ENCODE measurements at places on chromosomes 6 and 20.

DNA sequence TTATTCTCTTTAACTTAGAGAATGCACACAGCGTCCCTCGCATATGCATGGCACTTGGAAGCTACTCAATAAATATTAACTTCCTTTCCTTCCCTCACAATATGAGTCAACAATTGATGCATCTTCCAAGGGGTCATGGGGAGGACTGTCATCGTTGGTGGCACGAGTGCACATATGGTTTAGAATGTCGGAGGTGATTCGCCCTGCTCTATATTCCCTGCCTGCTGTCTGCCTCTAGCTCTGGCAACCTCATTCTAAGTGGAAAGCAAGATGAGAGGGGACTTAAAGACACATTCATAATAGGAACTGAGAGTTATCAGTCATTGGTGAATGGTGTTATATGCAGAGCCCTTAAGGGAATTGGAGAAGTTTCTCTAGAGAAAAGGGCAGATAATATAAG is 44.6 kb downstream of the MAK start:
- DNase-seq, result no peak

DNA sequence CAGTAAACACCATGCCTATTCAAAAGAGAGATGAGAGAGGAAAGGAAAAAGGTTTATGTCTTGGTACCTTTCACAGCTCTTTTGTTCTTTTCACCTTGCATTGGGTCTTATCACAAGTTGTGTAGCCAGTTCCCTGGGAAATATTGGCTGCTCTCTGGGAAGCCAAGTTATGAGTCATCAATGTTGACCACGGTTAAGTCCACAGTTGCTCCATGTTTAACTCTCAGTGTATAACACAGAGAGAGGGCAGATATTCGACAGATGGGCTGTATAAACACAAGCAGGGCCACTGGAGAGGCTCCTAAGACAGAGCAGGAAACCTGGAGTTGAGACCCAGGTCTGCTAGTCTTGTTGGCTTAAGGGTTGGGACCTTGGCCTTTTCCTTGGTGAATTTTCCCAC is 718.6 kb downstream of the QKI start:
- DNase-seq, result peak; percentile 24

DNA sequence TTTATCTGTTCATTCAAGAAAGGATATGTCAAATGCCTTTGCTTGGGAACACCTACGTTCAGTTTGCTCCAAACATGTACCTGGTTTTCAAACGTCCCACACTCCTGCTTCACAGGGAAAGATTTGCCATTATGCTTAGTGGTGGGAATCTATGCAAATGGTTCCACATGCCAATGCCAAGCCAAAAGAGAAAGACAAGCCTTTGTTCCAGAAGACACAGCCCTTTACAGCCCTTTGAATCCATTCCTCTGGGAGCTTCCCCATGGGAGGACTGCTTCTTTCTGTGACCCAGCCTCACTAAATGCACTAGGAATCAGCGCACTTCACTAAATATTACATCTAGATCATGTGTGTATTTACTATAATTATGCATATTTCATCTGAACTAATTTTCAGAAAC is 619.5 kb downstream of the PRKN start:
- DNase-seq, result no peak

- no peak for DNase-seq
These were observed 39.0 kb downstream of the PYGB start for GRCh38 chr20:25286917-25287316.

GRCh38 chr20:25022680-25023079 is 30.1 kb upstream of the APMAP start:
- DNase-seq, result no peak

GRCh38 chr6:16671302-16672289 is 89.7 kb downstream of the ATXN1 start:
- no peak for DNase-seq

GRCh38 chr6:1227935-1228753 is 83.8 kb upstream of the FOXQ1 start:
- DNase-seq, result no peak

GRCh38 chr6:106849120-106849519 is 125.4 kb downstream of the CD24 start:
- DNase-seq, result no peak

DNA sequence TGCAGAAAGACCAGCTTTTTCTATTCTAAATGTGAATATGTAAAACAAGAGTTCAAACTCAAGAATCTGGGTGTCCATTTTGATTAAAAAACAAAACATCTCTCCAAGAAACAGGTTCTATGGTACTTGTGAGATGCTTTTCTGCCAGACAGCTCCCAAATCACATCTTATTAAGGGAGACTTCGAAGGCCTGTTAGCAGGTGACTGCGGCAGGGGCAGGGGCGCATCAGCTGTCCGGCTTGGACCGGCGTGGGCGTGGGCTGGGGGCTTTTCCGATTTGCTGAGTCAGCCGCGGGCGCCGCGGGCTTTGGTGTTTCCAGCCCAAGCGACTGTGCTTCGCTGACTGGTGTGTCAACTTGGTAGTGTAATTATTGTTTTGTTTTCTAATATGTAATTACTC is 32.6 kb downstream of the TFAP2A start:
- no peak for DNase-seq

- no peak for DNase-seq
These were observed 221.4 kb downstream of the CDKAL1 start for GRCh38 chr6:20755631-20756030.

- no peak for DNase-seq
These were observed 126.5 kb downstream of the REV3L start for GRCh38 chr6:111356551-111356950.

- no peak for DNase-seq
These were observed 343.5 kb downstream of the TAF4 start for GRCh38 chr20:61722146-61722678.

- DNase-seq, result no peak
These were observed 55.6 kb downstream of the UTRN start for GRCh38 chr6:144340541-144341371.

- DNase-seq, result no peak
These were observed 357.3 kb downstream of the FOXA2 start for GRCh38 chr20:22226849-22227700.

- DNase-seq, result no peak
These were observed 117.8 kb upstream of the SUPT3H start for GRCh38 chr6:45495429-45496084.

DNA sequence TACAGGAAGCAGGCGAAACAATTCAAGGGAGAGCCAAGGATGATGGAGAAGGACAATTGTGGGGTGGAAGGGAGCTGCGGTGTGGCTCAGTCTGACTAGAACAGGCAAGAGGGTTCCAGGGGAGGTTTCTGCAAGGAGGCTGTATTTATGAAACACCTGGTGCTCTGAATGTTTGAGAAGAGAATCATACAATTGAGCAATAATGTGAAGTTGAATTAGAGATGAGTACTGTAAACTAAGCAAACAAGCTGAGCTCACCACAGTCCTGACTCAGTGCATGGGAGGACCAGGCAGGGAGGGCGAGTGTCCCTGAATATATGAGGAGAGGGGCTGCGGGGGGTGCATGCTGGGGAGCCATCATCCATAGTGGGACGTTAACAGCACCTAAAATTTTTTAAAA is 279.7 kb downstream of the KIF16B start:
- DNase-seq, result no peak

DNA sequence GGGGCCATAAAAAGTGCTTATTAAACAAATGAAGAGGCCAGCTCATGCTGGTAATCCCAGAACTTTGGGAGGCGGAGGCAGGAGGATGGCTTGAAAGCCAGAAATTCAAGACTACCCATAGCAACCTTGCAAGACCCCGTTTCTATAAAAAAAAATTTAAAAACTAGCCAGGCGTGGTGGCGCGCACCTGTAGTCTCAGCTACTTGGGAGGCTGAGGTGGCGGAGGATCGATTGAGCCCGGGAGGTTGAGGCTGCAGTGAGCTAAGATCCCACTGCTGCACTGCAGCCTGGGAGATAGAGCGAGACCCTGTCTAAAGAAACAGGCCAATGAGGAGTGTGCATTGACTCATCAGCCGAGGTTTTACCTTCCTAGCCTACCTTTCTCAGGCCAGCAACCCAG is 15.2 kb downstream of the NPEPL1 start:
- DNase-seq, result no peak

DNA sequence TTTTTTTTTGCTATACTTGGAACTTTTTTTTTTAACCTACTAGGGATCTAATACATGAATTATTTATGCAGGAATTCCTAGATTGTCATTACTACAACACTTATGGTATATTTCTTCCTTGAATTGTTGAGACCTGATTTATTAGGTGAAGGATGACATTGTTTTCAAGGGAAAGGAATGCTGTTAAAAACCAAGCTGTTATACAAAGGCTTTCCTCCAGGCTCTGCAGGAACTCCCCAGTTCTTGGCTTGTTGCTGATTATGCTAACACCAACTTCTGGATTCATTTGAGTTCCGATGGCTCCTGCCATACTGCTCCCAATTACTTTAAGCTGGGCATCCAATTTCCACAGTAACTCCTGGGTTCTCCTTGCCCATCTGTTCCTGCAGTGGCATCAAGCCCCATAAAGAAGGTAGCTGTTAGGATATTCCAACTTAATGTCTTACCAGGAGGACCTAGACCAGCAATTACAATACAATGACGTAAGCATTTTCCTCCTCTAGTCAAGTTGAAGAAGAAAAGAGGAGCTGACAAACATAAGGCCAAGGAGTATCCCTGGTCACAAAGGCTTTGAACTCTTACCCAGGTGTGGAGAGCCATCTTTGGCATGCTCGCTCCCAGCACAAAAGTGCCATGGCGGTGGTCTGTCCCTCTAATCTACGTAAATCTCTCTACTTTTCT is 215.9 kb upstream of the AGPAT4 start:
- DNase-seq, result peak; percentile 46

DNA sequence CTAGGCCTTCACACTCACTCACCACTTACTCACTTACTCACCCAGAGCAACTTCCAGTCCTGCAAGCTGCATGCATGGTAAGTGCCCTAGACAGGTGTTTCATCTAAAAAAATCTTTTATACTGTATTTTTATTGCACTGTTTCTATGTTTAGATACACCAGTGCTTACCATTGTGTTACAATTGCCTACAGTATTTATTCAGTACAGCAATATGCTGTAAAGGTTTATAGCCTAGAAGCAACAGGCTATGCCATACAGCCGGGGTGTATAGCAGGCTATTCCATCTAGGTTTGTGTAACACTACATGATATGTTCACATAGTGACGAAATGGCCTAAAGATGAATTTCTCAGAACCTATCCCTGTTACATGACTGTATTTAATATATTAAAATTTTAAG is 37.1 kb upstream of the KCNK5 start:
- no peak for DNase-seq

DNA sequence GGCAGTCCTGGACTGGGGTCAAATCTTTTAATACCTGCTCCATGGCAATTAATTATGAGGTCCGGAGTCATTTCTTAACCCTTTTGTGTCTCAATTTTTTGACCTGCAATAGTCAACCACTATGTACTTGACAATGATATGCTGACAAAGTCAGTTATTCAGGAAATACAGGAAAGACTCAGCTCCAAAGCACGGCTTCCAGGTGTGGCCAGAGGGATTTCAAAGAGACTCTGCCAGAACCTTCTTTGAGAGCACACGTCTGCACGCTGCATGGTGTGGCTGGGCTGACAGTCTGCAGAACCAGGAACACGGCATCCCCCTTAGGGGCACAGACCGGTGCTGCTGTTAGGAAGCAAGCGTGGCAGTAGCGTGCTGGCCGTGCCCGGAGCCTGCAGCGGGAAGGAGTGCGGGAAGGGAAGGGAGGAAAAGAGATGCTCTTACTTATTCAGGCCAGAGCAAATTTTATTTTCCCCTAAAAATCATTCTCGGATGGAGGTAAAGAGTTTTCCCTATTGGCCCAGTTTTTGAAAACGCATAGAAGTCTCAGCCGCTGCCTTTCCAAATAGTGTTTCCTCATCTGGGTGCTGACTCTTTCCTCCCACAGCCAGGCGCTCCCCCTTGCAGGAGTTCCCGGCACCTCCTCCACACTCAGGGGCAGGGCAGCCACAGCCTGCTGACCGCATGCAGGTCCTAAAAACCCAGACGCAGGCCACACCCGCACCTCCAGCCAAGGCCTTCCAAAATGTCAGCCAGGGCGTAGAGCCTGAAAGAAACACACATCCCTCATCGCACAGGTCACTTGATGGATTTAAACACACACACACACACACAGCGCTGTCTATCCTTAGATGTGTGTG is 187.4 kb upstream of the SNX9 start:
- no peak for DNase-seq

DNA sequence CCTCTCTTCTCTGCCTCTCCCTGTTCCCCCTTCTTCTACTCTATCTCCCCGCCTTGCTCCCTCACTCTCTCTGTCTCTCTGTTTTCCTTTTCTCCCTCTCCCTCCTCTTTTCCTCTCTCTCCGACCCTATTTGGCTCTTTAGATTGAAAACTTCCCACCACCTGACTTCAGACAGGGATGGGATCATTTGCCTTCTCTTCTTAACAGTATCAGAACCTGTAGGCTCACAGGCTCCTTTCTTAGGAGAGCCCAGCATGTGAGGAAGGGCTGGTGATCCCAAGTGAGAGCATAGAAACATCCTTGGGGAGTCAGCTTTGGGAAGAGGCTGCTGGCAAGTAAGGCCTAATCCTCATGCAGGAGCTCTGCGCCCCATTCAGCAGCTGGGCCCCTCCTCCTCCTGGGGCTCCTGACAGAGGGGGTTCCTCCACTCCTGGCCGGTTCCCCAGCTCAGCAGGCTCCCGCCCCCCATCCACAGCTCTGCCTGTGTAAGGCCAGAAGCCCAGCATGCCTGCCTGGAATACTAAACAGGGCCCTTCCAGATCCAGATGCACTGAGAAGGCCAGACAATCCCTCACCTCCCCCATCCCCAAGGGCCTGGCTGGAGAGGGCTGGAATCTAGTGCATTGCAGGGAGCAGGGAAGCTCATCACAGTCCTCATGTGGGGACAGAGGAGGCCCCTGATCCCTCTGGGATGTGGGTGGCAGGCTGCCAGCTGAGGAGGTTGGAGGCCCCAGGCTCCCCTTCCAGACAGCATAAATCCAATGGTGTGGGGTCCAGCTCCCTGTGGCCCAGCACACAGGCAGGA is 93.4 kb downstream of the PTPRT start:
- DNase-seq, result no peak

- DNase-seq, result no peak
These were observed 624 bp upstream of the TJAP1 start for GRCh38 chr6:43476746-43477145.

DNA sequence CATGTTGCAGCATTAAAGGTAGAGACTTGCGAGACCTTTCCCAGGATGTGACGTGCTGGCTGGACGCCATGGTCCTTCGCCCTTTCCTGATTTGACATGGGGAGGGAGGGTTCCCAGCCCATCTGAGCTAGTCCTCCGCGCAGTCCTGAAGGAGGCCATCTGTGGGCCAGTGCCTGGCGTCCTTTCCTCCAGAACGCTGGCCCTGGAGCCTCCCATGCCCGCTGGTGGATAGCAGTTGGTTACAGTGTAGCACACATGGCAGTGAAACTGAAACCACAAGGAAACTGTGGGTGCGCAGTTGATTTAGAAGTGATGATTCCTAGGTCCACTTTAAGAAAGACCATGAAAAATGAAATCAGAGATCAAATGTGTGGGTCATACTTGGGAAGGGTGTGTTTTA is 193.7 kb downstream of the CDH4 start:
- DNase-seq, result no peak

GRCh38 chr6:95093154-95093553 is 484.2 kb upstream of the MANEA start:
- no peak for DNase-seq

DNA sequence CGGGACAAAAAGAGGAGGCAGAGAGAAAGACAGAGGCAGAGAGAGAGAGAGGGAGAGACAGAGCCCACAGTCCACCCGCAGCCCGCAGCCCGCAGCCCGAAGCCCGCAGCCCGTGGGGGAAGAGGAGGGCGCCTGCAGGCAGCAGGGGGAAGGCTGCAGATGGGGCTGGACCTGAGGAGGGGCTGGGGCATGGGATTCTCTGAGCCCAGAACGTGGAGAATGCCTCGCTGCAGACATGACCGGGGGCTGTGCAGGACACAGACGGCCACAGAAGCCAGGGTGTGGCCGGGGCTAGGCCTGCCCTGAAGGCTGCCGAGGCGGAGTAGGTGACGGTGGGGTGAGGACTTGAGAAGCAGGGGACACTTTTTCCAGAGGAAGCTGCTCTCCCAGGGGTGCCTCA is 6.5 kb upstream of the SLCO4A1 start:
- no peak for DNase-seq

Measured in A172 (cell line).